ENCODE measurements at places on chromosomes 7 and 10.

- DNase-seq: no peak
These were observed 472.4 kb downstream of the TFEC start for GRCh38 chr7:115558161-115558560.

DNA sequence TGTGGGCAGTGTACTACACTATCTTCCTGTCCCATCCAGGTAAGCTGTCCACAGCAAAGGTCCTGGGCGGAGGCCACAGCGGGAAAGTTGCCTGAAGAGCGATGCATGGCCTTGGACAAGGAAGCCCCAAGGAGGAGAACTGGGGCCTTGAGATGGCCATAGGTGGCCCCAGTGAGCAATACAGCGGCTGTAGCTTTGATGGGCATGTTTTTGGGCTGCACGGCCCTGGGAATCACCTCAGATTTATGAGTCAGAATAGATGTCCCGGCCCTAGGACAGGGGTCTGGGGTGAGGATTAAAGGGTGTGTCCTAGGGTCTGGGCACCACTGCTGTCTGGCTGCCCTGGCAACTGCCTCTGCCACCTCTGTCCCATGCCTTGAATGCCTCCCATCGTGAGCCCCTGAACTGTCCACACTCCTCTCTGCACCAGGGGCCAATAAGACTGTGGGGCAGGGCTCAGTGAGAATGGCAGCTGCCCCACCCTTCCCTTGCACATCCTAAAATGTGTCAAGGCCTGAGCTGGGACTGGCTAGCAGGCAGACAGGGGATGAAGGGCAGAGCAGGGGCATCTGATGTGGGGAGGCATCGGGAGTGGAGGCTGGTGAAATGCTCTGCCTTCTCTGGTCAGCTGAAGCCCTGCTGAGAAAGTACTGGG, 9.4 kb upstream of the IRF5 start:
- no peak for DNase-seq

- no peak for DNase-seq
These were observed 135.9 kb upstream of the MBL2 start for GRCh38 chr10:52908478-52908877.

- DNase-seq: no peak
These were observed 46.3 kb upstream of the RNF216 start for GRCh38 chr7:5827755-5828154.

DNA sequence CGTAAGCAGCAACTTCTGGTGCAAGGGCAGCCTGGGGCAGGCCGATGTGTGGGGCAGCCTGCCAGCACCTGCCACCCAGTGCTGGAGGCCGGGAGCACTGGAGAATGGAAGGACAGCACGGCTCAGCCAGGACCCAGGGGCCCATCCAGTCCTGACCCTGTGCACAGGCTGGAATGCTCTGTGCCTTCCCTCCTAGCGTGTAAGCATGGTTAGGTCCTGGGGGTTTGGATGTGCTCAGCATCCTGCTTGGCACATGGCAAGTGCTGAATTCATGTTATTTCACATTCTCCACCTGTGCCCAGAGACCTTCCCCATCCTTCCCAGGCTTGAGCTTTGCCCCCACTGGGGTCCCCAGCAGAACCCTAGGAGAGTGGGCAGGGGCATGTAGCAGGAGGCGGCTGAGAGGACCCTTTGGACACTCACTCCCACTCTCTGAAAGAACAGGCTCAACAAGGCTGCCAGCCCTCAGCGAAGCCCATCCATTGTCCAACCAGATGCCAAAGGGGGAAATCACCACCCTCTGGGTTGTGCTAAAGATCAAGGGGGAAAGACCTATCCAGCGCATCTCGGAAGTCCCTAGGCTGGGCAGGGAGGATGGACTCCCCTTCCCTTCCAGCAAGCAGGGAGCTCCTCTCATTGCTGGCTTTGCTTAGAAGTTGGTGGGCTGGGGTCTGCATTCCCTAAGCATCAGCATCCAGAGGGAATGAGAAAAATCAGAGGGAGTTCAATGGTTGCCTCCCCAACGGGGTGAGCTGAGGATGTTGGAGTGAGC, 29.7 kb downstream of the ANXA8 start:
- DNase-seq: no peak

DNA sequence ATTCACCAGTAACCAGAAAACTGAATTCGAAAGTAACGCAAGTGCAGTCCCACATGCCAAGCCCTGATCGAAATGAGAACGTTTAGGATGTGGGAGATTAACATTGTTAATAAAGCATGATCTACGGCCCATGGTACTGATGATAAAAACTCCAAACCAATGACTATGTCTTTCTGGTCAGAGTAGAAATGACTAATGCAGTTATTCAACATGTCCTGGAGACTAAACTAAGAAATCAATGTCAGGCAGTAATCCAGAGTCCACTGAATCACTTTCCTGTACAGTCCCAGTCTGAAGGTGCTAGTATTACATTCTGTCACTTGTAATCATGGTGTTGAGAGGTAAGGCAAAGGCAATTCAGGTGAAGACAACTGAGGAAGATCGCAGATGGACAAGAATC, 14.4 kb downstream of the NPSR1 start:
- DNase-seq: no peak

- DNase-seq: no peak
These were observed 71.5 kb upstream of the LRRC4 start for GRCh38 chr7:128102490-128103291.

- DNase-seq: no peak
These were observed 75.2 kb downstream of the FAM107B start for GRCh38 chr10:14699482-14699881.

DNA sequence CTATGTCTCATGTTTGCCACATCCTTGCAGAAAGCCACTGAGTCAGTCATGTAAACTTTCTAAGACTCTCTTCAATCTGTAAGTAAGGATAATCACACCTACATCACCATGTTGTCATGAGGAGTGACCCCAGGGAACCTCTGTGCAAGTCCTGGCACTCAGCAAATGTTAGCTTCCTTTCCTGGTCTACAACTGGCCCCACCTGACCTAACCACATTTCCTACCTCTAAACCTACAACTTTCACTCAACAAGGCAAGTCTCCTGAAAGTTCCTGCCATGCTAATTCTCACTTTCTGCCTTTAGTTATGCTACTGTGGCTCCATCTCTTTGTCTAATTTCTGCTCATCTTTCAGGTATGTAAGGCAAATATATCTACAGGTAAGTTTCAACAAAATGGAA, 72.3 kb upstream of the SEM1 start:
- no peak for DNase-seq

GRCh38 chr7:95540366-95540765, 54.6 kb downstream of the ASB4 start:
- DNase-seq: no peak

DNA sequence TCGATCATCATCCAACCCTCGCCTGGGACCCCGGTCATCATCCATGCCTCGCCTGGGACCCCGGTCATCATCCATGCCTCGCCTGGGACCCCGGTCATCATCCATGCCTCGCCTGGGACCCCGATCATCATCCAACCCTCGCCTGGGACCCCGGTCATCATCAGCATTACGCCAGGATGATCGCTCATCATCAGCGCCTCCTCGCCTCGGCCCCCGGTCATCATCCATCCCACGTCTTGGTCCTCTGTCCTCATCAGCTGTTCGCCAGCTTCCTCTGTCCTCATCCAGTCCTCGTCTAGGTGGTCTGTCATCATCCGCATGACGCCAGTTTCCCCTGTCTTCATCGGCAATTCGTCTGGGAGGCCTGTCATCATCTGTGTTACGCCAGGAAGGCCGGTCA, 12.7 kb downstream of the NANOS1 start:
- DNase-seq: no peak

GRCh38 chr7:155863721-155864151, 51.5 kb upstream of the SHH start:
- no peak for DNase-seq

DNA sequence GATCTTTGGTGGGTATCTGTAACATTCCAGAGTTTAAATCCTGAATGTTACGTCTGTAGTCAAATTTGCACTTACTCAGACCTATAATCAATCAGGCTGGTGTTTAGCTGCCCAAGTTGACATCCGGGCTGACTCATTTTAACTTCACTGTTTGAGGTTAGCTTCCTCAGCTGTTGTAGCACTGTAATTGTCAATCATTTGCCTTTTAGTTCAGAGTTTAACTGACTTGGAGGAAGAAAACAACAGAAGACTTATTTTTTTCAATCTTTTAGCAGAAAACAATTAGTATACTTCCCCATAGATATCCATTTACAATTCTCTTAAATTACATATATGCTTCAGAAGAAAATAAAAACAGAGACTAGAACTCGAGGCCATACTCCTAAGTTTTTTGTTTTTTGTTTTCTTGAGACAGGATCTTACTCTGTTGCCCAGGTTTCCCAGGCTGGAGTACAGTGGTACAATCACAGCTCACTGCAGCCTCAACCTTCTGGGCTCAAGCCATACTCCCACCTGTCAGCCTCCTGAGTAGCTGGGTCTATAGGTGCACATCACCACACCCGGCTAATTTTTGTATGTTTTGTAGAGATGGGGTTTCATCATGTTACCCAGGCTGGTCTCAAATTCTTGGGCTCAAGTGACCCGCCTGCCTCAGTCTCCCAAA, 38.5 kb upstream of the LRRC17 start:
- no peak for DNase-seq

DNA sequence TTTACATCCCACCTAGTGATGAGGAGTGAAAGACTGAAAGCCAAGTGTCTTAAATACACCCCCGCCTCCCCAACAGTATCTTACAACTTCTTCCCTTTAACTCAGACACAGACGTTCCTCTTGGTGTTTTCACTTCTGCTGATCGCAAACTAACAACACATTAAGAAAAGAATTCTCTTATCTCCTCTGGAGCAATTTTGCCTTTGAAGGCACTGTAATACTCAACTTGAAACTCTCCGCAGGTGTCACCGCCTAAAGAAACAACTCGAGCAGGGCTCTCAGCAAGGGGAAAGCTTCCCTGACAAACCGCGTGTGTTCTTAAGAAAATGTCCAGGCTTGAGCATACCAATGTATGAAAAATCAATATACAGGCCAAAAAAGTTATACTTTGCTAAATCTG, 452 bp downstream of the SEMA3C start:
- no peak for DNase-seq

DNA sequence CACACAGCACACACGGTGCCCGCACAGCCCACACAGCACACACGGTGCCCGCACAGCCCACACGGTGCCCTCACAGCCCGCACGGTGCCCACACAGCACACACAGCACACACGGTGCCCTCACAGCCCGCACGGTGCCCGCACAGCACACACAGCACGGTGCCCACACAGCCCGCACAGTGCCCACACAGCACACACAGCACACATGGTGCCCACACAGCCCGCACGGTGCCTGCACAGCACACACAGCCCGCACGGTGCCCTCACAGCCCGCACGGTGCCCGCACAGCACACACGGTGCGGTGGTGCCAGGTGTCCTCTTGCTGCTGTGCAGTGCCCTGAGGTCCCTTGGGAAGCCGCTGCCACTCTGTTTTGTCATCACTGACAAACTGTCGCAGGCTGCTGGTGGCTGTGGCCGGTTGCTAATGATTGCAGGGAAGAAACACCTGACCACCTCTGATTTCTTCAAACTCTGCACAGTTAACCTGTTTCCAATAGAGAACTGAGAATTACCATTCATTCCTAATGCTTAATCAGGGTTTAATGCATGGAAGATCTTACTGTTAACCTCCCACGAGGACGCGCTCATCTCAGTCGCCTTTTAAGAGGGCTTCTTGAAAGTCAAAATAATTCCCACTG, 66.9 kb downstream of the GLRX3 start:
- no peak for DNase-seq

DNA sequence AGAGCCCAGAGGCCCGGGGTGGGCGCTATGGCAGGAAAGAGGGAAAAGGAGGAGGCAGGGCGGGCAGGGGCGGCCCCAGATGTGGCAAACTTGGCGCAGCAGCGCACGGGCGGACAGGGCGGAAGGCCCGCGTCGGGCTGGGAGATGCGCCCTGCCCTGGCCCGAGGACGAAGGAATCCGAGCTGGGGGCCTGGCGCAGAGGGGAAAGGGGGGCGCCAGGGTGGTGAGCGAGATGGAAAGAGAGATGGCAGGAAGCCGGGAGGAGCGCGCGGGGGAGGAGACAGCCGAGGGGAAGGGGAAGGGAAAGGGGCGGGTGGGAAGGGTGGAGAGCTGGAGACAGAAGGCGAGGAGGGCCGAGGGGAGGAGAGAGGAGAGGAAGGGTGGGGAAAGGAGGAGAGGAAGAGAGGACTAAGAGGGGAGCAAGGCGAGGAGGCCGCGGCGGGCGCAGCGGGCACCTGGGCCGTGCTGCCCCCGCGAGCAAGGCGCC, at the start of gene MARVELD1:
MARVELD1 (plus strand) TSS at position 392 of the 487 bp plus-strand sequence. CDS start 147 bp downstream, outside the sequence.
- DNase-seq: peak; percentile 34

- peak; percentile 19 for DNase-seq
These were observed 498.2 kb downstream of the PHTF2 start for GRCh38 chr7:78296644-78297371.

- DNase-seq: no peak
These were observed 491.7 kb downstream of the GRM8 start for GRCh38 chr7:126760914-126761577.

DNA sequence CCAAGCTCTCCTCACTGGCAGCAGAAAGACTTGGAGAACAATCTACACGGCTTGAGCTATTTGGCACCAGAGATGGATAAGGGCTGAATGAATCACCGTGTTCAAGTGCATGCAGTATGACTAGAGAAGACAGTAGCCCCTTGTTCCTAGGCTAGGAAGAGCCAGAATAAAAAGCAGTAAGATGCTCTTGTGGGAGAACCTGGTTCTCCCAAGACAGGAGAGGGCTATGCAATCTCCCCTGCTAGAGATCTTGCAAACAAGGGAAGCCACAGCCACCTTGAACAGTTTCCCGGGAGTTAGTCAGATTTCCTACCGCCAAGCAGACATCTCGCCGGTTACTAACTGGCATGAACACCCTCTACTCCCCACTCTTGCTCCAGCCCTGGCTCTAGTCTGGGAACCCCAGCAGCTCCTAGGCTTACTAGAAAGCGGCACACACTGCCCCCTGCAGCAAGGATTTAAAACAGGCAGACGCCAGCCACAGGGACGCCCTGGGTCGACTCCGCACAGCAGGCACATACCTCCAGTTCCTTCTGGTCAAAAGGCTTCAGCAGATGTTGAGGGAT, 107.3 kb downstream of the SMURF1 start:
- DNase-seq: no peak

DNA sequence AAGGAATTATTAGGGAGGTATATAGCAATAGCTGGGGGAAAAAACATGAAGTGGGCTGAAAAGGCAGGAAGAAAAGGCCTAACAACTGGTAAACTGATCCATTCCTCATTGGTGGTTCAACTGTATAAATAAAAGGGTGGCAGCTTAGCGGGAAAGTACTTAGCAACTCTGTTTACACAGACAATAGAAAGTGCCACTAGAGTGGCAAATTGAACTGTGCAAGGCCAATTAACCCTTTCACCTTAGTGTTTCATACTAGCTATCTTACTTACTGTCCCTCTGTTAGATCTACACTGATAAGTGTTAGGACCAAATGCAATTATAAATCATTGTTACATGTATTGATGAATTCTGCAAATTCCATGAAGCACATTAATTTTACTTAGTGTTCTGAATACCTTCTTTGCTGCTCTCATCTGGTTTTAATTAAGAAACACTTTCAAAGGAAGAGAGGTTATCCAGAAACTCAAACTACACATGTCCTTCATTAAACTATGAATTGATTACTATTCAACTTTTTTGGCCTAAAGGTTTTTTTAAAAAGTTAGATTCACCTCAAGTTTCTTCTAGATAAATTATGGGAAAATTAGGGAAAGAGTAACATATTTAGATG, 28.0 kb downstream of the DNAJC1 start:
- DNase-seq: peak; percentile 94

- DNase-seq: no peak
These were observed 94.0 kb downstream of the ELMO1 start for GRCh38 chr7:37354656-37355131.
